Vagina (tissue), 2 donors: ENCODE measurements at places on chromosomes 12 and 14.

GRCh38 chr14:21308132-21308478, 28.2 kb downstream of the RPGRIP1 start:
- DNase-seq = no peak

DNA sequence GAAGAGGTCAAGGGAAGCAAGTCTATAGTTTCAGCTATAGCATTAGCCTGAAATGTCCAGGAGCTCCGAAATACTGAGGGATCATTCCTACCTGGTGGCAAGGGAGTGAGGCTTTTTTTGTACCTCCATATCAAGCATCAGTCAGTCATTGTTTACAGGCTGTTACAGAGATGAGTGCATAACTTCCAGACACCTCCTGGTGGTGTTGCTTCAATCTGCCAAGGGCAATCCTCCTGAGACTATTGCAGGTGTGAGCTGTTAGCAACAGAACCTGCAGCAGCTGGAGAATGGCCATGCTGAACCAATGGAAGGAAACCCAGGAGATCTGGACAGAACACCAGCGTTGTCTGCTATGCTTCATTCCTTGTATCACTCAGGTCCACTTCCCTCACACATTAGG, 80.0 kb upstream of the SLC8A3 start:
- no peak for DNase-seq

DNA sequence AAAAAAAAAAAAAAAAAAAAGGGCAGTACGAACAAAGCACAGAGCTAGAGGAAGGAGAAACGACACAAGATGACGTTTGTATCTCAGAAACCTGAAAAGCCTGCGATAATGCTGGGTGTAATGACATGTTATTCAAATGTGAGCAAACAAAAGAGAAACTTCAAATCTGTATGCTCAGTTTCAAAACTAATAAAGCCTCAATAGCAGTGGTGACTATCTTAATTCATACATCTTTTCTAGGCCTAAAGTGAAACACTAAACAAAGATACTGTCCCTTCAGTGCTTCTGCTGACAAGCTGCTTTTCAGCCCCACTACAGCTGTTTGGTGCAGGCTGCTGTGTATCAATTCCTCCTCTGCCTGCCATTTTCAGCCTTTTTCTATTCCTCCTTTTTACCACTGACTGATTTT, 15.8 kb downstream of the ITPR2 start:
- DNase-seq = no peak

DNA sequence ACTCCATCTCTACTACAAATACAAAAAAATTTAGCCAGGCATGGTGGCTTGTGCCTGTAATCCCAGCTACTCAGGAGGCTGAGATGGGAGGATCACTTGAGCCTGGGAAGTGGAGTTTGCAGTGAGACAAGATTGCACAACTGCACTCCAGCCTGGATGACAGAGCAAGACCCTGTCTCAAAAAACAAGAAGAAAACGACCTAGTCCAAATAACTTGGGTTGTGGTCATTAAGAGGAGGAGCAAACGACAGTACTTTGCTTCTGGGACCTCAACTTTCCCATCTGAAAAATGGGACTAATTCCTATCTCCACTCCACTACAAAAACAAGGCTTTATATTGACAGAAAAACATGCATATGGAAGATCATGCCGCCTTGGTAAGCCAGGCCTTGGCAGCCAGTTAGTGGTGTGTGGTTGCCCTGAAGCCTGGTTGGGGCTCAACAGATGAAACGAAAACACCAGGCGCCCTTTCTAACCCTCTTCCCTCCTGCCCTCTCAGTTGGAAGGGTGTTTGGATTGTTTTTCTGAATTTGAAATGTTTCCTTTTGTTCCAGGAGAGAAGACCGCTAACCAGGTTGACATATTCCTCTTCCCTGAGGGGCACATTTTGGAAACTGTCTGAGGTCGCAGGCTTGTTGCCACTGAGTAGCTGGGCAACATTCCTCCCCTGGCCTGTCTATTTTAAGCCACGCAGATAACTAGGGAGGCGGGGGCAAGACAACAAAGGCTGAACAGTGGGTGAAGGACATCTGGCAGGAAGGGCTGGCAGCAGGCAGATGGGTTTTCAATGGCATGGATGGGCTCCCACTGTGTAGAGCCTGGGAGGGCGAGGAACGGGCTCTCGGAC, 13.7 kb upstream of the VPS37B start:
- DNase-seq = no peak

DNA sequence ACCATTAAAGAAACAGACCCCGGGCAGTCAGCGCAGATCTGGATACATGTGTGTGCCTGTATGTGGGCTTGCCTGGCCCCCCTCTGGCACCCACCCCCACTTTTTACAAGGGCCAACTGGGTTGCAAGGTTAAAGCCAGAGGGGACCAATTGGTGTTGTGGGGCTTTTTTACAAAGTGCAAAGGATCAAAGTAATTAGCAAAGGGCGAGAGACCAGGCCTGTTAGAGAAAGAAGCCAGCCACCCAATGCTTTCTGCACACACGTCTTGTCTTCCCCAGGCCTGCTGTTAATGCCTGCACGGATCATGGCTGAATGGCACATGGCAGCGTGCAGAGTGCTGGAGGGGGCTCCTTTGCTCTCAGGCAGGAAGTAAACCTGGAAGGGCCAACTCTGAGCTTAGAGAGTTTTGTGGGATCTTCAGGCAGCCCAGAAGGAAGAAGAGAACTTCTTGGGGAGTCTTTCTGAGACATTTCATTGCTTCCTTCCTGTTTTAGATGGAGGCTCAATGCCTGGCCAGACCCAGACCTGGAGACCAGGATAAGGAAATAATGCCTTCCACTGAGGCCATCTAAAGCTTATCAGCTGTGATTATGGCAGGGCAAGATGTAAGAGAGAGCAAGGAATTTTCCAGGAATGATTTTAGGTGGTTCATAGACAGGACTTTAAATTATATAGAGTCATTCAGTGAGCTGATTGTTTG, 523.4 kb upstream of the TBX3 start:
- DNase-seq = no peak

GRCh38 chr12:131454418-131455217, 256.3 kb upstream of the SFSWAP start:
- DNase-seq = peak; percentile 80

DNA sequence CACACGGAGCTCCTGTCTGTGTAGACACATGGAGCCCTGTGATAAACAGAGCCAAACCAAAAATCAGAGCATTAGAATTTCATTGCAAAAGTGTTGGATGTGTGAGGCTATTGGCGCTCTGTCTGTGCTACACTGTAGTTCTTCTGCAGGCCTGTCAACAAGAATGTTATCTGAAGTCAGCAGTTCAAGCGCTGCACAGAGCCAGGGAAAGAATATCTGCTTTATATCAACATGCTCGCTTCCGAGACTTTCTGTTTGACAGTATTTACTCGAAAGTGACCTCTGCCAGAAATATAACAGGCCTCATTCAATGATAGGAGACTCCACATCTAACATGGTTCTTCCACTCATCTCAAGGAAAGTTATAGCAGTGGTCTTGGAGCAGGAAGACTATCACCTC, 118.3 kb downstream of the CCER1 start:
- no peak for DNase-seq

GRCh38 chr14:65169351-65169750, 67.0 kb upstream of the MAX start:
- DNase-seq = no peak

DNA sequence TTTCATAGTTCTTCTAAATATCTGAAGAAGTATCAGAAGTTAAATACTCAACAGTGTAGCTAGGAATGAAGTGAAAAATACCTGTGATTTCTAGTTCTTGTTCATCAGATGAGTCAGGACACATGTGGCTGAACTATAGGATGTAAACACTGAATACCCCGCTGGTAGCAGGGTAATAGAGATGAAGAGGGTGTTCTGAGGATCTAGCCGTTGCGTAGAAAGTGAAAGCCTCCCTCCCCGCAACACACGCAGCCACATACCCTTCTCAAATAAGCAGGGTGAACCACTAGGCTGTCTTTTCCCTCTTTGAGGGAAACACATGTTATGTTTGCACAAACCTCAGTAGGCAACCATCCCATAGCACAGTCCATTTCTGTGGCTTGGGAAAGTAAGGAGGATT, 16.4 kb upstream of the RNASE12 start:
- no peak for DNase-seq

DNA sequence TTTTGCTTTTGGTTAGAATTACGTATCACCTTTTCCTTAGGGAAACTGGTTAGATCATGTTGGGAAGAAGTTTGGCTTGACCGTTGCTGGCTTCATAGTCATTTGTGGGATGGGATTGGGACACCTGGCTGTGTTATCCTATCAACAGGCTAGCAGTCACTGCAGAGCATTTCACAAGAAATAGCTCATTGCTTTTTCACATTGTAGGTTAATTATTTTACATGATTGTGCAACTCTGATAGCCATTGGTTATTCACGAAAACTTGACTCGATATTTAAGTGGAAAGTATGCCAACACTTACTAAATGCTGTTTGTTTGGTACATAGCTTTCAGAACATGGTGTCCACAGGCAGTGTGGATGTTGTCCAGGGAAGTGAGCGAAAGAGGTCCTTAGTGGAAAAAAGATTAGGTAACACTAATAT, 89.4 kb downstream of the NKX2-1 start:
- no peak for DNase-seq

DNA sequence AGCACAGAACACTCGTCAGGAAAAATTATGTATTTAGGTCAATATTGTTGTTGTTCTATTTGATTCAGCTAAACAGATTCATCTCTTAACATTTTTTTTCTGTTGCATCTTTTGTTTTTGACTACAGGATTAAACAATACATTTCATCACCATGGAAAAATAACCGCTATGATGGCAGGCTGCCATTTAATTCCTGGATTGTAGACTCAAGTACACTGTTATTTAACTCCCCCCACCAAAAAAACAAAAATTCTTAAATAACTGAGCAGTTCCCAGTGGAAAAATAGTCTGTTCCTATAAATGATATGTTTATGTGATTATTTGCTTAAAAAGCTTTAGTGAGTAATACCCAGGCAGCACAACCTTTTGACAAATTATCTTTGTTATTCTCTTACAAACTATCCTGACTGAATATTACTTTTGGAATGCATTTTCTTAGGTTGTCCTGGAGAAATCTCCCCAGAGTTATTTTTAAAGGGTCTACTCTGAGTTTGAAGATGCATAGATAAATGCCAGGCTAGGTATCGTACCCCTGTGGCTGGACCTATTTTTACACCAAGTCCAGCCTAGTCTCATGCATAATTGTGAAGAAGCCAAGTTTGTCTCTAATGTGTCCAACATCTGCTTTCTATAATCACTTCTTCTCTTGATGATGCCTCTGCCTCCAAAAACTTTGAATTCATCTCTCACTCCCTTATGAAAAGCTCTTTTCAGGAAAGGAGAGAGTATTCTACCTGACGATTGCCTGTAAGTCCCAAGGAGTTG, 3.7 kb downstream of the KERA start:
- no peak for DNase-seq

DNA sequence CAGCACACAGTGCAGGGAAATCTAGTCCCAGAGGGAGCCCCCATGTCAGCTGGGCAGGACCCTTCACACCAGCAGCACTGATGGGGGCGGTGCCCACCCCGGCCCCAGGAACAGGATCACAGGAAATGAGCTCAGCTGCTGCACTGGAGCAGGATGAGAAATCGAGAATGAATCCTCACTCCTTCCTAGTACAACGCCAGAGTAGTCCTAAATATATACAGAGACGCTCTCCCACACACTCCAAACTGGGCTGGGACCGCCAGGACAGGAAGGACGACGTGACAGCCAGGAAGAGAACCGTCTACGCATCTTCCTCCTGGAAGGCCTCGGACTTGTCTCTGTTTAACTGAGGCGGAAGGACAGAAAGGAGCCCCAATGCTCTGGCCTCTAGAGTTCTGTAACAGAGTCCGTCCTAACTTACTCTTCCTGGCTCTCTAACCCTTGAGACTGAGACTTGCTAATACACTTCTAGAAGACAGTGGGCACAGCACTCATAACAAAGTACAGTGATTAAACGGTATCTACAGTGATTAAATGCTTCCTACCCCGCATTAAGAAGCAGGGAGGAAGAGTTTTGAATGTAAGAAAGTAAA, 33.4 kb downstream of the CDC42BPB start:
- no peak for DNase-seq
